IMR-90 (cell line): ENCODE measurements at places on chromosomes 3 and 15. TPM values are rescaled to one million over a fixed set of nuclear protein-coding genes. Genes with fewer than 3 reads are reported as not detected.
A peak's percentile ranks its signal among the peaks of the same experiment; 100 is the strongest.

Gene CSTA
- not detected in 2 replicates for total RNA-seq

Gene CPNE4
- not detected in 2 replicates for total RNA-seq

Gene ASB14
- total RNA-seq: not detected in 2 replicates

- no peak for DNase-seq
- H3K27me3 ChIP-seq: no peaks in the 10 kb centered on the region
- H3K4me3 ChIP-seq: no peak overlapping the region
Observed at GRCh38 chr3:62127116-62127515, 246.2 kb downstream of the FEZF2 start.

GRCh38 chr3:16511681-16512434 lies 1.6 kb downstream of the RFTN1 start:
- peak; percentile 92 for DNase-seq
- peak overlapping the region; percentile 93 for H3K27ac ChIP-seq
- peak overlapping the region; percentile 96 for H3K4me3 ChIP-seq
- H3K4me1 ChIP-seq: peaks cover 19% of the 10 kb centered on the region
- peaks cover 4% of the 10 kb centered on the region for H3K36me3 ChIP-seq

DNA sequence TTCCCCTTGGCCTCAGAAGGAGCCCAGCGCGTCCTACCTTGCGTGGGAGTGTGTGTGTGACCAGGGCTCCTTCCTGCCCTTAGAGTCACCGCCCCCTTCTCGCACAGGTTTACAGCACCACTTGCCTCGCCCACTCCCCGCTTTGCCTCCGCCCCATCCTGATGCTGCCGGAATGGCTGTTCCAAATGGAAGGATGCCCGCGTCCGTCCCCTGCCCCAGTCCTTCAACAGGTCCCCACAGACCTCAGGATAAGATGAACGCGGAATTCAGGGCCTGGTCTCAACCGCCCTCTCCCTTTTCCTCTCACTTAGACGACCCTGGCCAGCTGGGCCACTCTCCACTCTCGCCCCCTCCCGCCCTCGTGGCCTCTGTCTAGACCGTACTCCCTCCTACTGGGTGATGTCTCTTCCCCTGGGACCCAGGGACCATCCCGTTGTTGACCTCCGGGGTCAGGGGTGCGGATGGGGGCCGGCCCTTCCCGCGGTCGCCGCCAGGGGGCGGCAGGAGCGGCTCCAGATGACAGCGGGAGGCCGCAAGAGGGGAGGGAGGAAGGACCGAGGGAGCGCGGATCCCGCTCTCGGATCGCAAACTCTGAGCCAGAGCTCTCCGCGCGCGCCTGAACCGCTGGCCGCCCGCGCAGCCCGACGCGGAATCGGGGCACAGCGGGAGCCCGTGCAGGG lies at the start of gene THSD4:
Gene THSD4, plus strand, starts transcription at position 585 of the 680 bp plus-strand sequence.
- peak within 1 kb of the TSS; percentile 96 for H3K4me3 ChIP-seq
- H3K27ac ChIP-seq: peak within 1 kb of the TSS; percentile 92
- H3K36me3 ChIP-seq: peaks cover 3% of the 10 kb centered on the region; the same call in 1 of the 2 replicates
- H3K4me1 ChIP-seq: peaks cover 19% of the 10 kb centered on the region
- peak; percentile 72 for DNase-seq
- H3K27me3 ChIP-seq: no peaks in the 10 kb centered on the region

- no peak overlapping the region for H3K4me3 ChIP-seq
- H3K36me3 ChIP-seq: no peaks in the 10 kb centered on the region
- H3K4me1 ChIP-seq: no peaks in the 10 kb centered on the region
- no peak overlapping the region for H3K27ac ChIP-seq
Observed at GRCh38 chr15:27538325-27538724, 560.8 kb downstream of the OCA2 start.

- H3K4me1 ChIP-seq: peaks cover 6% of the 10 kb centered on the region
- no peak overlapping the region for H3K4me3 ChIP-seq
- H3K27me3 ChIP-seq: no peaks in the 10 kb centered on the region
- H3K27ac ChIP-seq: no peak overlapping the region
- no peak for DNase-seq
Observed at GRCh38 chr15:25891081-25891480, 28.0 kb upstream of the ATP10A start.

DNA sequence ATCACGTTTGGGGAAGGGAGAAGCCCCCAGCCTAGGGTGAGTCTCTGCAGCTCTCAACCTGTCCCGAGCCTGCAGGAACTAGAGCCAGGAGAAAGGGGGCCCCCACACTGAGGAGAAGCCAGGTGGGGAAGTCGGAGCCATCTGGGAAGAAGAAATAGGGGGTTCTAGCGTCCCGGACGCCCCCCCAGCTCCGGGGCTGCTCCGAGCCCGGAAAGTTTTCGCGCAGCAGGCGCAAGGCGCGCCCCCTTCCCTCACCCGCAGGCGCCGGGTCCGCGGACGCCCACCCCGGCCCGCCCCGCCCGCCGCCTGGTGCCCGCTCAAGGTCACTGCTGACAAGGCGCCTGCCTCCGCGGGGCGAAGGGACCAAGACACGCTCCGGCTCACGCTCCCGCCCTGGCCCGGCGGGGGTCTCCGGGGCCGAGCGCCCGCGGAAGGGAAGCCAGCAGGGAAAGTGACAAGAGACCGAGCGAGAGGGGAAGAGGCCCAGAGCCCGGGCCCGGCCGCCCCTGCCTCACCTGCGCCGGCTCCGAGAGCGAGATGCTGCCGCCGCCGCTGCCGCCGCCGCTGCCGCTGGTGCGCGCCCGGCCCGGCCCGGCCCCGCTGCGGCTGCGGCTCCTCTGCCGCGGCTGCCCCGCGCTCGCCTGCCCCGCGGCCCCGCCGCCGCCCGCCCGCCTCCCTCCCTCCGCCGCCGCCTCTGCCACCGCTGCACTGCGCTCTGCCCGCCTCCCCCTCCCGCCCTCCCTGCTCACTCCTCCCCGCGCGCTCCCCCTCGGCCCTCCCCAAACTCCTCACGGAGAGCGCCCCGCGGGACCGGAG lies 108.4 kb upstream of the SLC6A11 start:
- no peaks in the 10 kb centered on the region for H3K36me3 ChIP-seq
- no peak overlapping the region for H3K27ac ChIP-seq
- H3K27me3 ChIP-seq: peaks cover 33% of the 10 kb centered on the region
- H3K4me3 ChIP-seq: no peak overlapping the region
- DNase-seq: no peak

DNA sequence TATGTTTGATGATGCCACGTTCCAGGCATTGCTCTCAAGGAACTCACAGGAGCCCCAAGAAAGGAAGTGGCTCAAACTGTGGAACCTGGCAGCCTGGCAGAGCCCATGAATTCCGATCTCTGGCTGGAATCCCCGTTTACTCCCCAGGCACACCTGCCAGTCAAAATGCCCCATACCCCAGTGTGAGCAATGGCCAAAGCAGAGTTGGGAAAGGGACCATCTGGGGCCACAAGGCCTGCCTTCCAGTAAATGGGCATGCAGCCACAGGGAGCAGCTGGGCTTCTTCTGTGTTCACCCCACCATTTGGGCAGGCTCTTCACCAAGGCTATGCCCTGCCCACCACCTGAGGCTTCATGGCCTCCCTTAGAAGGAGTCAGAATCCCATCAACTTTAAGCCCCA lies 257.0 kb upstream of the GOLGA6L4 start:
- no peak for DNase-seq
- H3K4me3 ChIP-seq: no peak overlapping the region
- no peaks in the 10 kb centered on the region for H3K27me3 ChIP-seq
- H3K36me3 ChIP-seq: no peaks in the 10 kb centered on the region

DNA sequence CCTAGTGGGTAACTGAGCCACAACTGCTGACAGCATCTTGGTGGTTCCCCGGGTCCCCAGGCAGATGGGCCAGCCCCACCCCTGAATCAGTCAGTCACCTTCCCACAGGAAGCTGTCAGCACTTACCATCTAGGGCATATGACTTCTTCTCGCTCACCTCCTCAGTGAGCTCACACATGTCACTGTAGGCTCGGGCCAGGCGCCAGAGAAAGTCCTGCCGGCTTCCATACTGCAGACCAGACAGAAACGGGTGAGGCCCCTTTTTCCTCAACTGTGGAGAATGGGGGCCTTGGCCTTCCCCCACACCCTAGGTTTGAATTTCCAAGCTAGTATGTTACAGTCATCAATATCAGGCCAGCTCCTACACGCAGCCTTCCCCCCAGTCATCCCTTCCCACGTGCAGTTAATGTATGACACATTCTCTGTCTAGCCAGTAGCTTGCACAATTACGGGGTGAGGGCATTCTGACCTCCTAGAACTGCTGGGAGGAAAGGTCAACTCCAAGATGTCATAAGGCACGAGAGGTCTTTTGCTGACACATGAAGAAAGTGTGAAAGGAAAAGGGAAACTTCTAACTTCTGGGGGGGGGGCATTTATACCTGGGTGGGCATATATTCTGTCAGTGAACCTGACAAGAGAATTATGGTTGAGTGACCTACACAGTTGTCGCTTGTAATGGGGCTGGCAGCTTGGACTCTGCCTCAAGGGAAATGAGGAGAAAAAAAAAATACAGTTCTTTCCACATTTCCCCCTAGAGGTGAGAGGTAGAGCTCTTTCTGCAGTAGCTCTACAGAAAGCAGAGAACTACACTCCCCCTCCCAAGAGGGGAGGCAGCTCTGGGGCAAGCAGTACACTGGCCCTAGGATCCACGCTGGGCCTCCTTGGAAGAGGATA lies 10.9 kb downstream of the RMDN3 start:
- H3K4me1 ChIP-seq: peaks cover 2% of the 10 kb centered on the region; the same call in 1 of the 2 replicates
- H3K4me3 ChIP-seq: no peak overlapping the region
- H3K36me3 ChIP-seq: peaks cover 27% of the 10 kb centered on the region
- no peak overlapping the region for H3K27ac ChIP-seq
- H3K27me3 ChIP-seq: no peaks in the 10 kb centered on the region

Gene MOBP
- total RNA-seq: not detected in 2 replicates

GRCh38 chr3:32455609-32456428 lies 46.8 kb downstream of the CMTM6 start:
- DNase-seq: no peak
- no peak overlapping the region for H3K4me3 ChIP-seq
- H3K36me3 ChIP-seq: no peaks in the 10 kb centered on the region

Gene TMEM207
- not detected in 2 replicates for total RNA-seq

DNA sequence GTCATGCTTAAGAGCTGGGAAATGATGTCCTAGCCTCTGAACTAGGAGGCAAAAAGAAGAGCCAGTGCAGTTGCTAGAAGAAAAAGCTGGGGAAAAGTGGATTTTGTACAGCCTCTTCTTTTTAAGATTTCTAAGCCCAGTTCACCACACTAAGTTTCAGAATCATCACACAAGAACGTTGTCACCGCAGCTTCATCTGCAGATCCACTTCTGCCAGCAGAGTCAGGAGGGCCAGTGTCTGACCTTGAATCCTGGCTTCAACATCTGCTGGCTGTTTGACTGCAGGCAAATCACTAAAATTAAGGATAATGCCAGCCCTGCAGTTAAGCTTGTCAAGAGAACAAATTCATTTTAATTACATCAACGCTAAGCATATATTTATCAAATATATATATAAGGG lies 36.2 kb downstream of the HDC start:
- H3K27me3 ChIP-seq: no peaks in the 10 kb centered on the region
- no peak overlapping the region for H3K27ac ChIP-seq
- peaks cover 2% of the 10 kb centered on the region; the same call in 1 of the 2 replicates for H3K4me1 ChIP-seq
- DNase-seq: no peak
- H3K36me3 ChIP-seq: no peaks in the 10 kb centered on the region

DNA sequence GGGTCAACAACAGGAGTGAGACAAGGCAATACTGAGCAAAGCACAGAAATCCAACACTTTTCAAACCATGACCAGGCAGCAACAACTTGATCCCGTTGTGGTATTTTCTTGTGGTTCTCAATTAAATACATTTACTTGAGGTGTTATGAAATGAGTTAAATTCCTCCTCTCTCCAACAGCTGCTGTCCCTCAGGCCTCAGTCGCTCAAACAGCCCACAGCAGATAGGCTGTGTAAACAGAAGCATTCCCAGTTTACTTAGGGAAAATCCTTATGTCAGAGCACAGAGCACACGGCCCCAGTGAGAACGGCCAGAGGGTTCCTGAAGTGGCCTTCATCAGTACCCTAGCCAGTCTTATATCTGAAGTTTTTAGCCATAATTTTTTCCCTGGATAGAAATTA lies 359.9 kb downstream of the AGBL1 start:
- no peaks in the 10 kb centered on the region for H3K4me1 ChIP-seq
- no peaks in the 10 kb centered on the region for H3K27me3 ChIP-seq
- H3K27ac ChIP-seq: no peak overlapping the region
- no peak for DNase-seq

Gene REC114
- total RNA-seq: not detected in 2 replicates

- H3K27me3 ChIP-seq: peaks cover 43% of the 10 kb centered on the region
- peaks cover 6% of the 10 kb centered on the region for H3K4me1 ChIP-seq
- no peaks in the 10 kb centered on the region for H3K36me3 ChIP-seq
- no peak for DNase-seq
Observed at GRCh38 chr3:126538316-126538715, 14.4 kb downstream of the CHST13 start.

Gene IMPG2
- 0.18 and 0.28 TPM in 2 replicates for total RNA-seq

DNA sequence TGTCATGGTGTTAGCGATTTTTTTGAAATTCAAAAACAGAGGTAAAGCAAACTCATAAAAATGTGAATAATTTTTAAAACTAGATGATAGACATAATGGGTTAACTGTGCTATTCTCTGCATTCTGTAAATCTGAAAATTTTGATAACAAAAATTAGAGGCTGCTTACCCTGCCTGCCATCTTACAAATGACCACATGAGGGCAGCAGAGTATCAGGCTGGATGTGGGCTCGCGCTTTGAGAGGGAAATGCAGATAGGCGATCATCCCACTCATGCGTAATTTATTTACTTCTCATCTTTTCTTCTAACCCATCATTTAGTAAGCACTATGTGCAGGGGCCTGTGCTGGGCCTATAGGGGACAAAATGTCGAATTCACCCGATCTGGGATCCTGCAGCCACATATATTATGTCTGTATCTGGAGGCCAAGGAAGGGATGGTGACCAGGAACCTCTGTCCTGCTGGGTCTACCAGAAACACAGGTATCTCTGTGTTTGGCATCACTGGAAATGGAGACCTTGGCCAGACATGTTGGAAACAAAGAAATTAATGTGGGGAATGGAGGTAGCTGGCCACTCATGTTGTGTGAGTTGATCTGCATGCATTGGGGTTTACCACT lies 7.8 kb upstream of the RAD18 start:
- no peaks in the 10 kb centered on the region for H3K36me3 ChIP-seq
- DNase-seq: peak; percentile 63
- H3K4me3 ChIP-seq: no peak overlapping the region

- no peak overlapping the region for H3K27ac ChIP-seq
- H3K4me1 ChIP-seq: no peaks in the 10 kb centered on the region
- DNase-seq: no peak
- no peaks in the 10 kb centered on the region for H3K36me3 ChIP-seq
Observed at GRCh38 chr3:24316887-24317383, 177.7 kb downstream of the THRB start.

Gene C2CD4B
- total RNA-seq: not detected in 2 replicates

Gene TNIK
- total RNA-seq: 6.3 and 8.3 TPM in 2 replicates

GRCh38 chr3:77620009-77620408 lies 580.1 kb downstream of the ROBO2 start:
- peak; percentile 24 for DNase-seq
- H3K4me1 ChIP-seq: no peaks in the 10 kb centered on the region
- H3K36me3 ChIP-seq: no peaks in the 10 kb centered on the region
- no peak overlapping the region for H3K27ac ChIP-seq
- no peak overlapping the region for H3K4me3 ChIP-seq

GRCh38 chr3:128498127-128498626 lies 5.2 kb upstream of the GATA2 start:
- peaks cover 31% of the 10 kb centered on the region for H3K27me3 ChIP-seq
- H3K4me3 ChIP-seq: no peak overlapping the region
- peaks cover 5% of the 10 kb centered on the region for H3K4me1 ChIP-seq

Gene SNX22
- total RNA-seq: under 0.01 and 0.18 TPM in 2 replicates

GRCh38 chr3:52231502-52232278 lies 6.2 kb upstream of the TLR9 start:
- H3K36me3 ChIP-seq: peaks cover 63% of the 10 kb centered on the region
- H3K27ac ChIP-seq: no peak overlapping the region
- no peak overlapping the region for H3K4me3 ChIP-seq
- peak; percentile 33 for DNase-seq
- H3K27me3 ChIP-seq: no peaks in the 10 kb centered on the region

Gene SMCO1
- not detected in 2 replicates for total RNA-seq
